Activated CD4-positive, CD25-positive, alpha-beta regulatory T cell (primary cell): ENCODE measurements at places on chromosomes 12 and 14.

DNA sequence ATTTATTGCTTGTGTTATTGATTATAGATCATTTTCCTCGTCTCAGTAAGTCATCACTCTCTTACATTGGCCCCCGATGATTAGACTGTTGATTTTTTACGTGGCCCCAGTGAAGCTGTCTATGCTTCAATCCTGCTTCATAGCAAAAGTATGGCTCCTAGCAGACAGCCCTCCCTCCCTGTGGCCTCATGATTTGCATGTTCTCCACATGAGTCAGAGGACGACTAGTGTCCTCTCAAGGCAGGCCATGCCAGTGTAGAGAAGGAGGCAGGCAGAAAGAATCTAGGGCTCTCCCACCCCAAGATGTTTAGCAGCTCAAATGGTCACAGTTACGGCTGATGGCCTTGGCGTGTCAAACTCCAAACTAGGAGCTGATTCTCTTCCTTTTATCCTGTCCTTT is 59.6 kb downstream of the FIGNL2 start:
- no peak for DNase-seq

DNA sequence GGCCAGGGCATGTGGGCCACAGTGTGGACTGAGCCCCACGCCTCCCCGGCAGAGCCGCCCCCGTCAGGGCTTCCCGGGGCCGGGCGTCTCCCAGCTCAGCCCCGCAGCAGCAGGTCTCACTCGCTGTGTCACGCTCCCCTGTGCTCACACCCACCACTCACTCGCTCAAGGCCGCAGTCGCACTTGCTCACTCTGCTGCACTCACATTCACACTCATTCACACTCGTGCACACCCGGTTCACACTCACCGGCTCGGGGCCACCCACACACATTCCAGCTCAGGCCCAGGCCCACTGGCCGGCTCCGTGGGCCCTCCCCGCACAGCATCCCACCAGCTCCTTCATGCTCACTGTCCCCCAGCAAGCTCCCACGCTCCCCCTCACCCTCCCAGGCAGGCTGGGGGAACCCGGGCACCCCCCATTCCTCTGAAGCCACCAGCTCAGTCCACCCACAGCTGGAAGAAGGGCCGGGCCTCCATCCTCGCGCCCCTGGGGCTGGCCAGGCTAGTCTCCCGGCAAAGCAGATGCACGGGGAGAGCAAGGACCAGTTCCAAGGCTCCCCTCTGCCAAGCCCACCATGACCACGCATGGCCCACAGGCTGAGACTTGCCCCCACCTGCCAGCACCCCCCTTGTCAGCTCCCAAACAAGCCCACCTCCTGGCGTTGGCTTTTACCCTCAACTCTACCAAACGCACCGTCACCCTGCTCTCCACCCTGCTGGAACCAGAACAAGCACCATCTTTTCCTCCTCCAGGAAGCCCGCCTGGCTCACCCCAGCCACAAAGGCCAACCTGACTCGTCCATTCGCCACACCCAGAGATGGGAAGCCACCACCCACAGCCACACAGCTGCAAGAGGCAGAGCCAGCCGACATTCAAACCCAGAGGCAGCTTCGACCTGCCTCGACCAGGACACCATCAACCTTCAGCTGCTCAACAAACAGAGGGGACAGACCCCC is 28.0 kb downstream of the NCOR2 start:
- DNase-seq, result no peak

GRCh38 chr12:57456145-57456700 is 1.1 kb downstream of the INHBE start:
- DNase-seq, result no peak

DNA sequence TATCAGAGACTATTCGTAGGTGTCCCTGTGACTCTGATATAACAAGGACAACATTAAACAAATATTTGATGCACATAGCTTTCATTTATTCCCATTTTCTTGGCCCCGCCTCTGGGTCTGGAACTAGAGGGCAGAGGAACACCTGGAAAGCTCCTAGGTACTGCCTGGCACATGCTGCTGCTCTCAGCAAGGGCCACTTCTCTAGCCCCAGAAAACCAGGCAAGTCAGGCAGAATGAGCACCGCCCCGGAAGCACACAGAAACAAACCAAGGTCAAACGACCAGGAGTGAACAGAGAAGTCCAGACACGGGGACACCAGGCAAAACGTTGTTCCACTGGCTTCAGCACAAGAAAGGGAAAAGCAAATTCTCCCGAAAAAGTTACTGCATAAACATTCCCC is 76.1 kb downstream of the TTC7B start:
- no peak for DNase-seq

- DNase-seq, result no peak
Observed at GRCh38 chr12:28973491-28973890, 175.6 kb upstream of the FAR2 start.

DNA sequence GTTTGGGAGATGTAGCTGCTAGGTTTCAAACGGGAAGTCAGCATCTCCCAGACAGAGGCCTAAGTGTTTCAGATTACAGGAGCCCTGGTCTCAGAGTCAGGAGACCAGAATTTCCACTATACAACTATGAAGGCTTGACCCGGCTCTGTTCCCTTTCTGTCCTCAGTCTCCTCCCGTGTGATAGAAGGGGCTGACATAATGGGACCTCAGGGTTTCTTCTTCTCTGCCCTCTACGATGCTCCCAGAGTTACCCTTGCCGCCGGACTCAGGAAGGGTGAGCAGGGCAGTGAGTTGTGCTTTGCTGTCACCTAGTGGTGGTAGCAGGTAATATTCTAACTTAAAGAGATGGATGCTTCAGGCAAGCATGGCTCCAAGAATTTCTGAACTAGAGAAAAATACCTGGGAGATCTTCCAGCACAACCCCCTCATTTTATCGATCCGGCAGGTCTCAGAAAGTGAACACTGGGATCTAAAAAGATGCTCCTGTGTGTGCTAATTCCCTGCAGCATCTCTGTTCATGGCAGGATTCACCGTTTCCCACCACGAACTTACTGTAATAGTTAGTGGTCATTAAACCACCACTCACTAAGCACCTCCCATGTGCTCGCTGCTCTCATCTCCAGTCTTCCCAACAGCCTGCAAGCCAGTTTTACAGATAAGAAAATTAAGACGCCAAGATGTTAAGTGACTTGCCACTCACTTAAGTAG is 84.4 kb downstream of the VWF start:
- DNase-seq, result peak; percentile 17

DNA sequence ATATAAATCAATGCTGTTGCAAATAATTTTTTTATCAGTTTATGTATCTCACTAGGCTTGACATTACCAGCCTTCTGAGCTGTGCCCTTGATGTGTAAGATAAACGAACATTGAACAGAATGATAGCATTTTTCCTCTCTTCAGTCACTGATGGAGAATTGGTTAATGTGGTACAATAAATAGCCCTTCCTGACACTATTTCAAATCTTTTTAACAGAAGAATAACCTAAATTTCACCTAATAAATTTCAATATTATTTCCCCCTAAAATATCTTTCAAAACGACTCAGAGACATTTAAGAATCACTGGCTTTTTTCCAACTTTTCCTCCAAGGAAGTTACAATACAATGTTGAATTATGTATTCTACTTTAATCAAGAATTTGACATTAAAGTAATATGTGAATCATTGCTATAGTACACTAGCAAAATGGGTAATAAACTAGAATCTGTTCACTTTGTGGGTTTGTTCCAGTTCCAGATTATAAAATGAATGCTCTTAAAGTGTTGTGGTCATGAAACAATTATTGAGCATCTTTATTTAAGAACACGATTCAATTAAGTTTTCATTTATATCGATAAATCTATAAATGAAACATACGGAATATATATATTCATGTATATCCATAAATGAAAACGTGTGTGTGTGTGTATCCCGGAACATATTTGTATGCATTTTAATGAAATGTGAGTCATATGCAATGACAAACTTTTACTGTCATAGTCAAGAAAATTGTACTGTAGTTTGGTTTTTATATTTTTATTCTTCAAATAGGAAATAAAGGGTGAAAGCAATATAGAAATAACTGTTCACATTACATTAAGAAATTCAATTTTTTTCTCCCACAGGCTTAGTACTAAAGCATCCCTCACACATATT is 2.5 kb upstream of the ATP2B1 start:
- DNase-seq, result no peak

DNA sequence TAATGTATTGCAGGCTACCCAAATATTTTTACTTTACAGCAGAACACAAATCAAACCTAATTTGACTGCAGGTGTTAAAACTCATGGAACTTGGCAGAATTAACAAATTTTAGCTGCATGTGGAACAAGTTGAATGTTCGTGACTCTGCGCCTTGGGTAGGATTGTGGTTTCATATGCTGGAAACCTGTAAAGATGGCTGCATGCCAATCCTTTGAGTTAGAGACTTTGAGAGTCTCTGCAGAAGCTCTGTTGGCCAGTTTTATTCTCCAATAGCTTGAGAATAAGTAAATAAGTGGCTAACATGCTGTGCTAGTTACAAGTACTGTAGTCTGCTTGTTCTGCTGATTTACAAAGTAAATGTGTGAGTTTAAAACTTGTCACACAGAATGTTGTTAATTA is 77.8 kb downstream of the PDE6H start:
- no peak for DNase-seq

DNA sequence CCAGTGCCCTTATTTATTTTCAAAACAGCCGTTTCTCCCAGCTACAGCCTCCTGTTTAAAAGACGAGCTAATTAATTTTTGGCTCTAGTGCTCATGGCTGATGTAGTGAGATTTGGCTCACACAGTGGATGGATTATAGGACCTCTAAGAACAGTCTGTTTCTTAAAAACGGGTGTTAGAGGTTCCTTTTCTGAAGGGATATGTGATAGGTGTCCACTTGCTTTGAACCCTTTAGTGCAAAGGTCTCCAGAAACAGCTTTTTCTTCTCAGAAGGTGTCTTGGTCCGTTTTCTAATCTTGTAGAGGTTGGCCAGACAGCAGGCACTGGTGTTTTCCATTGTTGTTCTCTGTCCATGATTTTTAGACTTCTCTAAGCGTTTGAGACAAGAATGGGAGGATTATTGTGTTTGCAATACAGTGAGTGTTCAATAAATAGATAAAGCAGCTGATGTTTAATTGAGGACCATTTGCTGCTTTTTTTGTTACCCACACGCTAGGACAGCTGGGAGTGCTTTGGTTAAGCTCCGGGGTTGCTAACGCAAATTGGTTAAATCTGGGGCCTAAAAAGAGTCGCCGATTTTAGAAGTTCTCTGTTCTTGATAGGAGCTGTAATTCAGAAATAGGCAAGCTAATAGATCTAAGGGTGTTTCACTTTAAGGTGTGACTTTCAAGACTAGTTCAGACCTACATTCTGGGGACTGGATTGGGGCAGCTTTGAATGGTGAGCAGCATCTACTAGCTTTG is 1.0 kb downstream of the BORCS5 start:
- no peak for DNase-seq

DNA sequence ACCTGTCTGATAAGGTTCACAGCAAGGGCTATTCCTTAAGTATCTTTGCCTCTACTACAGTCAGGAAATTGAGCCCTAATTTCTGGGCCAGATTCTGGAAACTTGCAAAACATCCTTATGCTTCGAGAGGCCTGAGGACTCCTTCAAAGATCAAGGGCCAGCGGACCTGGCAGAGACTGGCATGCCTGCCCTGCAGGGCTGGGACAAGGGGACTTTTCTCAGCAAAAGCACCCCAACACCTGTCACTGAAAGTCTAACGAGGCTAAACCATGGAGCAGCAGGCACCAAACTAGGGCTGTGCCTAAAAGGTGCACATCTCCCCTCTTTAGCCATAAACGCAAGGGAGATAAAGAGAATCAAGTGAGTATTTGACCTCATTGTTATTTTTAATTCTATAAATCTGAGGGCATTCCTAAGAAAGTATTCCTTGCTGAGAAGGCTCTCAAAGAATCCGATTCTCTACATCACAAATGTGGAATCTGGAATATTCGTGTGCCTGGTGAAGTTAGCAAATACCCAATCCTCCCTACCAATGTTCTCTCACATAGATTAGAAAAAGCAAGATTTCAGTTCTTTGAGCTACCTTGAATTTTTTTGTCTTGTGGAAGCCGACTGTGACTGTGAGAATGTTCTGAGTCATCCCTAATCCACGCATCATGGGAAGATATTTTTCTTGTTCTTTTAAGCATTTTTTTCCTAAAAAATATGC is 328.2 kb upstream of the NOVA1 start:
- no peak for DNase-seq

GRCh38 chr12:46159309-46159901 is 109.4 kb downstream of the SLC38A1 start:
- DNase-seq, result no peak

- DNase-seq, result no peak
Observed at GRCh38 chr12:105805730-105806399, 332.9 kb downstream of the NUAK1 start.

GRCh38 chr12:100868487-100868886 is 73.9 kb downstream of the ANO4 start:
- DNase-seq, result no peak

- DNase-seq, result no peak
Observed at GRCh38 chr12:88703790-88704189, 123.5 kb upstream of the KITLG start.
